ENCODE measurements at places on chromosomes 13 and 19.

DNA sequence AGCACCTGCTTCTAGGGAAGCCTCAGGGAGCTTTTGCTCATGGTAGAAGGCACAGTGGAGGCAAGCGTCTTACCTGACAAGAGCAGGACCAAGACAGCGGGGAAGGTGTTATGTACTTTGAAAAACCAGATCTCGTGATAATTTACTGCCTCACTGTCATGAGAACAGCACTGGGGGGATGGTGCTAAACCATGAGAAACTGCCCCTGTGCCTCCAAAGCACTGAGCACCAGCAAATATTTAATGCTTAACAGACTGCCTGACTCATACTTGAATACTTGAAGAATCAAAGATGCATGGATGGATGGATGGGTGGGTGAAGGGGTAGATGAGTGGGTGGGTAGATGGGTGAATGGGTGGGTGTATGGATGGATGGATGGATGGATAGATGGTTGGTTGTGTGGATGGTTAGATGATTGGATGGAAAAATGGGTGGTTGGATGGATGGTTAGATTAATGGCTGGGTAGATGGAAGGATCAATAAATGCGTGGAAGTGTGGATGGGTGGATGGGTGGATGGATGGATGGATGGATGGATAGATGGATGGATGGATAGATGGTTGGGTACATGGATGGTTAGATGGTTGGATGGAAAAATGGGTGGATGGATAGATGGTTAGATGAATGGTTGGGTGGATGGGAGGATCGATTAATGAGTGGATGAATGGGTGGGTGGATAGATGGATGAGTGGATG, 101.1 kb upstream of the IPO5 start:
- no peak for DNase-seq

- no peak for DNase-seq
Measured at GRCh38 chr13:112926003-112926402, 43.0 kb upstream of the MCF2L start.

DNA sequence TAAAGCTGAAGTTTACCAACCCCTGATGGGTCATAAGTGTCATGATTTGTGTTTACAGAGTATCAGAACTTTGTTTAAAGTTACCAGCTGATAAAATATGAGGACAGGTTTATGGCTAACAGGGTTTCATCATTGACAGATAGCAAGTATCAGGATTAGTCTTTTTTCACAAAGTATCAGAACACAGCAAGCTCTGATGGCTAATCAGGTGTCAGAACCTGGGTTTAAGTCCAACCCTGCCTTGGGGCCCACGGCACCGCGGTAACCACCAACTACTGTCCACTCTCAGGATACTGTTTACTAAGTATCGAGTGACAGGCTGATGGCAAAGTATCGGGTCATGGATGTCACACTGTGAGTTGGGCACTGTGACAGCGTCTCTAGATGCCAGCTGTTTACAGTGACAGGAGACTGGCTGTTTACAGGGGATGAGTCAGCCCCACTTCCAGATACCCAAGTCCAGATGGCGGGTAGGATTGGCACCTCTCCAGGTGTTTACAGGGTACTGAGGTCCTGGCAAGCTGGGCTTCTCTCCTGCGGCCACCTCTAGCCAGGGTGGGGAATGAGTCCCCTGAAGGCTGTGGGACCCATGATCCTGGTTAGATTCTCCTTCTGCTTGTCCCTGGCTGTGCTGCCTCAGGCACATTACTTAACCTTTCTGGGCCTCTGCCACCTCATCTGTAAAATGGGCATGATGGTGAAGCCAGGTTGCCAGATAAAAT, 21.8 kb downstream of the ARRDC2 start:
- DNase-seq = no peak

DNA sequence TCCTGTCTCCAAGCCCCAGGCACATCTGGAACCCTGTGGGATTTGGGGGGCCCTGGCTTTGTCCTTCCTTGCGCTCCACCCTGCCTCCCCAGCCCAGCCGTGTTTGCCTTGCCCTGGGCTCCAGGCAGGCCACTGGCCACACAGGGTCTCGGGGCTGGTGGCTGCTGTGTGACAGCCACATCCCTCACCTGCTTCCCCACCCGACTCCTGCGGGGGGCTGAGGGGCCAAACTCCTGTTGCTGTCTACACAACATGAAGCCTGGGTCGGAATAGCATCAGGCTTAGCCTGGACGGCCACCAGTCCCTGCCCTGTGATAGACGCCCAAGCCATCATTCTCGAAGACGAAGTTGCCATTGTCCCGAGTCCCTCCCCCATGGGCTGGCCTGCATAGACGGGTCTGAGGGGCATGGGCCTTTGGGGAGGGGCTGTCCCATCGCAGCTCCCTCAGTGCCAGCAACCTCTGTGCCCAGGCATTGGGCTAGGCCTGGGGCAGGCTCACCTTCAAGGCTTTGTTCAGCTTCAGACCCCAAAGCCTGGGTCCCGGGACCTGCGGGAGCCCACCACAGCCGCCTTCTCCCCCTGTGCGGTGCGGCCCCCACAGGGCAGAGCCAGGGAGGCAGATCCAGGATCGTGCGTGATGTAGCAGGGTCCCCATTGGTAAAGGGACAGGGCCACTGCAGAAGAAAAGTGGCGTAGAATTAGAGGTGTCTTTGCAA, 15.5 kb upstream of the TEKTIP1 start:
- DNase-seq = no peak

- no peak for DNase-seq
Measured at GRCh38 chr13:76991432-76991795, 467 bp upstream of the CLN5 start.

DNA sequence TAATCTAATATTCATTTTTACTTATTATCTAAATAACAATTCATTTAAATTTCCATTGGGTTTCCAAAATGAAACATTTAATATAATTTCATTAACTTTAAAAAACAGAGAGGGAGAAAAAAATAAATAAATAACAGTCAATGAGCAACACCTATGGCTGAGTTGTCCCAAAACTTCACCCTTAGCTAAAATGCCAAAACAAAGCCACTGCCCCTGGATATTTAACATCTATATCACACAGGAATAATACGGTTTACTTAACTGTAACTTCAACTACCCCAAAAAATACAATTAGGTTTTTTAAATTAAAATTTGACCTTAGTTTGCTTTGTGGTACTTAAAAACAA, 541 bp downstream of the ELF1 start:
- no peak for DNase-seq

GRCh38 chr13:20608438-20609020, 41.6 kb downstream of the IFT88 start:
- no peak for DNase-seq

DNA sequence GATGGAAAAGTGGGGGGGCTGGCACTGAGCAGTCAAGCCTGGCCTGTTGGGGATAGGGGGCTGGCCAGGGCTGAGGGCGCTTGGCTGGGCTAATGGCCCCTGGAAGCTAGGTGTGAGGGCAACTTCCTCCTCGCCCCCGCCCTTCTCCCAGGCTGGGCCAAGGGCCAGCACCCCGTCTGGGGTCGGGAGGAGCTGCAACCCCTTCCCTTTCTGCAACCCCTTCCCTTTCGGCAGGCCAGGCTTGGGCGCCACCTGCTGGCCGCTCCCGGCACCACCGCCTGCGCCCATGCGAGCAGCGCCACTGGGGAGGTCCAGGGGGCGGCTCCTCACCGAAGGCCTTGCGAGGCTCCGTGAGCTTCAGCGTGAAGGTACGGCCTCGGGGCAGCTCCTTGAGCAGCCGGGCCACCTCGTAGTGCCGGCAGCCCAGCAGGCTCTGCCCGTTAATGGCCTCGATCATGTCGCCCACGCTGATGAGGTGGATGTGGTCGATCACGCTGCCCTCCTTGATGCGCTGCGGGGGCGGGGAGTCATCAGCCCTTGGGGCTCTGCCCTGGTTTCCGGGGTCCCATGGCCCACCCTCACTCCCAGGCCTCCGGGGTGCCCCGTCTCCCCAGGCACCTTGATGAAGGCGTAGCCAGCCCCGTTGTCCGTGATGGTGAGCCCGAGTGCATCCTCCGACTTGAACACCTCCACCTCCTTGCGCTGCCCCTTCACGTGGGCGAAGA, 5.0 kb upstream of the PTGER1 start:
- DNase-seq = peak; percentile 65

DNA sequence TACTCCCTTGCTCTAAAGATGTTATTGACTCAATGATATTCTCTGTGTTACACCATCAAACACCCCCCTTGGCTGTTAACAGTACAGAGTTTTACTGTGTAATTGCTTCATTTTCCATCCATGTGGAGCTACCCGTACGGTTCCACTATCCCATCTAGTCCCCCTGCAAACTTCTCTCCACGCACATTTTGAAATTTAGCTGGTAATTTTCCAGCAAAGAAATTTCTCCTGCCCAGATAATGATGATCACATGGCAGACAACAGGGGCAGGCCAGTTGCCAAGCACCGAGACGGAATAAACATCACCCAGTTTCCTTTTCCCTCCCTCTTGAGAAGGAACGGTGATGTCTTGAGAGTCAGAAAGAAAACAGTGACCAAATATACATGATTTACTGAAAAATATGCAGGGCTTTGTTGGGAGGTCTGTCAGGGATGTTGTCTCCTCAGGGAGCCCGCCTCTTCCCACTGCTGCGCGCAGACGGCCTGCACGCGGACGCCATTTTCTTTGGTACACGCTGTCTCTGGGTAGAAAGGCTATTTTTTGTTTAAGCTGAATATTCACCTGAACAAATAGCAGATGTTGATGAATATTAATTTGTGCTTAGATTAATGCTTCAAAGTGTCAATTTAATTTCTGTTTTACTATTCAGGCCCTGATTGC, 109.9 kb downstream of the OLFM4 start:
- DNase-seq = no peak

- DNase-seq = no peak
Measured at GRCh38 chr13:73321043-73321442, 262.2 kb downstream of the KLF5 start.

GRCh38 chr13:52905701-52906100, 57.3 kb upstream of the PCDH8 start:
- no peak for DNase-seq

DNA sequence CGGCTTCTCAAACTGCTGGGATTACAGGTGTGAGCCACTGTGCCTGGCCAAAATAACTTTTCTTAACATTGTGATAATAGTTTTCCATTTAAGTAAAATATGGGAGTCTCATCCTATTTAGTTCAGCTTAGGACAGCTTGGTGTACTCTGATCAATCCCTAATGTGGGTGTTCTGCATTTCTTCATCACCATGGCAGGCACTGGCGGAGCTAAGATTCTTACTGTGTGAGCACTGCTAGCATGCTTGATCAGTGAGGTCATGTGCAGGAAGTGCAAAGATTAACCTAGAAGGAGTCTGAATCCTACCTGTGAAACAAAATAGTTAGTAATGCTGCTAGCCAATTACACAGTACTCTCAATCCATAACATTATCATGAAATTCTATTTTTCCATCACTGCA, 1684.2 kb upstream of the SLC10A2 start:
- no peak for DNase-seq

GRCh38 chr19:11578258-11579142, 1.1 kb upstream of the ACP5 start:
- peak; percentile 41 for DNase-seq

- no peak for DNase-seq
Measured at GRCh38 chr19:11478167-11479089, 2.4 kb downstream of the ELAVL3 start.
